CD4-positive, alpha-beta T cell treated with Interleukin-12 subunit alpha and Interleukin-12 subunit beta, for 1 hour (primary cell): ENCODE measurements at places on chromosomes 11 and 22.

DNA sequence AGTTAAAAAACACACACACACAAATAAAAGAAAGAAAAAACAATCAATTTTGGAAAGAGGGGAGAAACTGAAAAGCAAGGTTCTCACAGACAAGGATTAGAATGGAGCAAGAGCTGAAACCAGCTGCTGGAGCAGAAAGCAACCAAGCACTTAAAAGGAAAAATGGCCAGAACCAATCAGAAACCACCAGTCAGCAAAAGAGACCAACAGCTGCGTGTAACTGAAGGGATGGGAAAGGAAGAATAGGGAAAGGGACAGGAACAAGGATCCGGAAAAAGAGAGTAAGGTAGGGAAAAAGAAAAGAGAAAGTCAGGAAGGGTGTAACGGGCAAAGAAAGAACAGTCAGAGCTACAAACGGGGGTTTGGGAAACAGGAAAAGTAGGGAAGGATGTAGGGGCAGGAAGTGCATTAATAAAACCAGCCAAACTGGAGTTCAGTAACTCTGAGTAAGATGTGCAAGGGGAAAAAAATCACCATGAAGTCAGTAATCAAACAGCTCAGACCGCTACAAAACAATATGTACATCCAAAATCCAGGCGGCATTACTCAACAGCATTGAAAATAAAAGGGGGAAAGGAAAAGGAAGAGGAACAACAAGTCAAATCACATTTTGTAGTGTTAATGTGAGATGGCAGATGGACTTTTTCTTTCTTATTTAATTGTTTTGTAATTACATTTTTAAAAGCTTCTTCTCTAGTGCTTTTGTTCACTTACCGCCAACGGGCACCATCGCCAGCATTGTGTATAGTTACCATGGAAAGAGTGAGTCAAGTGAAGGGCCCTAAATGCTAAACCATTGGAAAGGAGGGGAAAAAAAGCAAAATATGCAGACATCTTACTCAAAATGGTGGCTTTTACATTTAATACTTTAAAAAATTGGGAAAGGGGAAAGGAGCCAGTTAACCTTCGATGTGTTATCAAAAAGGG lies 49.2 kb downstream of the APOL5 start:
- no peak for DNase-seq

DNA sequence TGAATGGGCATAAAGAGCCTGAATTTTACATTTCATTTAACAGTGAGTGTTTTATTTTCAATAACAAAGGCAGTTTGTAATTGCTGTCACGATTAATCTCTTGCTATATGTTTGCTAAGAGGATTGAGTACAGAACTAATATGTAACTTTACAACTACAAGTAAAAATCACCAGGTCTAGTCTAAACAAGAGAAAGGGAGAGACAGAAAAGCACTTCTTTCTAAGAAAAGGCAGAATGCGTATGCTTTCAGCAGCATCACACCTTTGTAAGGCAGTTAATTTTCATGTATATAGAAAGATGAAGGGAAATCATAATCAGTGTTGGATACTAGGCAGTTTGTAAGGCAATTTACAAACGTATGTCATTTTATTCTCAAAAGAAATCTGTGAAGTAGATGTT lies 169.8 kb downstream of the NELL1 start:
- DNase-seq: no peak

DNA sequence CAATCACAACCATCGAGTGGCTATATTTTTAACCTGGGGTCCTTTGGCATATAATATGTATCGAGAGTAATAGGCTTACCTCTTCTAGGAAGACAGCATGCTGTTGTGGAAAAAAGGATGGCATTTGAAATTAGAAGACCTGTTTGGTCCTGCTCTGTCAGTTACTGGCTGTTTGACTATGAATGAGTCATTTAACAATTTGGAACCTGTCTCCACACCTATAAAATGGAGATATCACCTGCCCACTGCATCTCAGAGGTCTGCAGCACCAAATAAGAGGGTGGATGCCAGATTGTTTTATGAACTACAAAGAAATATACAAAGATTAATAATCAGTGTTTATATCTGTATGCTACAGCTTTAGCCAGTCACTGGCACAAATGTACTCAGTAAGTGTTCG lies 60.8 kb downstream of the SLC25A17 start:
- DNase-seq: no peak

DNA sequence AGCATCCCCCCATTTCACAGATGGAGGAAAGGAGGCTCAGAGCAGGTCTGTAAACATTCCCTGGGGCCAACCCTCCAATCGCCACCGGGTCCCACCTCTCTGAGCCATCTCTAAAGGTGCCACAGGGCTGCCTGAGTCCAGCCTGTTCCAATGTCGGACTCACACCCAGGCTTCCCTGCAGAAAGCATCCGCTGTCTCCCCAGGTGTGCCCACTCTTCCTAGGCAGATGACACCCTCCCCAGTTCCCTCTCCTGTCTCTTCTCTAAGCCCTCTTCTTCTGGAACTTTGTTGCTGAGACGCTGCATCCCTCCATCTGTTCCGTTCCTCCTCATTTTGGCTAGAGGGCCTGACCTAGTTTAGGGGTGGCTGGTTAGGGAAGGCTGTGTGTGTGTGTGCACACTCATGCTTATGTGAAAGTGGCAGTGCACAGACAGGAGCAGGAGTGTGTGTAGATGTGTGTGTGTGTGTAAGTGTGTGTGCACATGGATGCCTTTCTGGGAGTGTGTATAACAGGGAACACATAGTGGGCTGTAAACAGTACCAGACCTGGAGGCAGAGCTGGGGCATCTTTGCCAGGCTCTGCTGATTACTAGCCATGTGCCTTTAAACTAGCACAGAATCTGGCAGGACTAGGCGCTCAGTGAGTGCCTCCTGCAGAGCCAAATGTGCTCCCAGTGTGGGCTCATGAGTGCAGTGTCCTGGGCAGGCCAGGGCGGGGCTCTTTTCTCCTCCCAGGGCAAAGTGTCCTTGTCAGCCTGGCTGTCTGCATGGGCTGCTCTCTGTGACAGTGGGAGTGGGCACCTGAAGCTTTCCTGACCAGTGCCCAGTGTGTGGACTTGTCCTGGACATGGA lies 77.3 kb upstream of the NECTIN1 start:
- no peak for DNase-seq

- DNase-seq: no peak
Observed at GRCh38 chr11:83170865-83171264, 13.9 kb downstream of the PCF11 start.

DNA sequence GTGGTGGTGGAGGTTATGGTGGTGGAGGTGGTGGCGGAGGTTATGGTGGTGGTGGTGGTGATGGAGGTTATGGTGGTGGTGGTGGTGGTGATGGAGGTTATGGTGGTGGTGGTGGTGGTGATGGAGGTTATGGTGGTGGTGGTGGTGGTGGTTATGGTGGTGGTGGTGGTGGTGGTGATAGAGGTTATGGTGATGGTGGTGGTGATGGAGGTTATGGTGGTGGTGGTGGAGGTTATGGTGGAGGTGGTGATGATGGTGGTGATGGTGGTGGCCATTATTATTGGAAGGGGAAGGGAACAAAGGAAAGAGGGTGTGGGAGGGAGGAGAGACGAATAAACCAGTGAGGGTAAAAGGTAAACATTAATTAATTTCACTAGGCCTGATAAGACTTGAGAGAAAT lies 53.5 kb upstream of the TCF20 start:
- no peak for DNase-seq

- DNase-seq: no peak
Observed at GRCh38 chr11:63462137-63462536, 28.8 kb downstream of the PLAAT5 start.

DNA sequence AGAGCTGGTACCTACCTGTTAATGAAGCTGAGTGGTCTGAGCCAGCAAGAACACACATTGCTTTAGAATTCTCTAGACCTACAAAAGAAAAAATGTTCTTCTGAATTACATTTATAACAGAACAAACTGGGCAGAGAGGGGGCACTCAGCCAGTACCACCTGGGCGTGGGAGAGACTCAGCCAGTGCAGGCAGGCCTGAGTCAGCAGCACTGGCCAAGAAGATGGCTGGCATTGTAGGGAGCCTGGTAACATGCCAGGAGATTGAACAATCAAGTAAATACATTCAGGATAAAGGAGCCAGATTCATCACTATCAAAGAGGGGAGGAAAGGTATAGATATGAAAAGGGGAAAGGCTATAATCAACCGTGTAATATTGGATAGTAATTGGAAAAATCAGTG lies 19.9 kb downstream of the SERGEF start:
- no peak for DNase-seq

DNA sequence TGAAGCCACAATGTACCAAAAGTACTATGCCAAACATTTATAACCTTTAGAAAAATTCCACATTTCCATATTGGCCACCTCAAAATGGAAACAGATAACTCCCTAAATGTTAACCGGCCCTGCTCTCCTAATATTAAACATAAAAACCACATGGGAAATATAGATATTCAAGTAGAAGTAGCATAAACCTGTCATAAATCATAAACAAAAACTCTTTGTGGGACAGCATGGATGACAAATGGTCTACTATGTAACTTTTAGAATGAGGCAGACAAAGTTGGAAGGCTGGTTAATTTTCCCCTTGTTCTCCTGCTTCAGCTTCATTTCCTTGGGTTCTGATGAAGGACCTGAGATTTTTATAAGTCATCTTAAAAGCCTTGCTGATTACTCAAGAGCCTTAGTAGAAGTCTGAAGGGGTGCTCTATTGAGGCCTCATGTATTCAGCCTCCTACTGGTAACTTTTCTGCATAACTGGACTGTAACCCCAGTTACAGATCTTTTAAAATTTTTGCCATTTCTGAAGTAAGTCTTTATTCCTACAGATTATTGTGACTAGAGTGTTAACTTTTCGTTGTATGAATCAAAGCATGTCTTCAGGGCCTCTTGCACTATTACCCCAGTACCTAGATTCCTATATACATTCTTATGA lies 116.4 kb downstream of the STIM1 start:
- no peak for DNase-seq

DNA sequence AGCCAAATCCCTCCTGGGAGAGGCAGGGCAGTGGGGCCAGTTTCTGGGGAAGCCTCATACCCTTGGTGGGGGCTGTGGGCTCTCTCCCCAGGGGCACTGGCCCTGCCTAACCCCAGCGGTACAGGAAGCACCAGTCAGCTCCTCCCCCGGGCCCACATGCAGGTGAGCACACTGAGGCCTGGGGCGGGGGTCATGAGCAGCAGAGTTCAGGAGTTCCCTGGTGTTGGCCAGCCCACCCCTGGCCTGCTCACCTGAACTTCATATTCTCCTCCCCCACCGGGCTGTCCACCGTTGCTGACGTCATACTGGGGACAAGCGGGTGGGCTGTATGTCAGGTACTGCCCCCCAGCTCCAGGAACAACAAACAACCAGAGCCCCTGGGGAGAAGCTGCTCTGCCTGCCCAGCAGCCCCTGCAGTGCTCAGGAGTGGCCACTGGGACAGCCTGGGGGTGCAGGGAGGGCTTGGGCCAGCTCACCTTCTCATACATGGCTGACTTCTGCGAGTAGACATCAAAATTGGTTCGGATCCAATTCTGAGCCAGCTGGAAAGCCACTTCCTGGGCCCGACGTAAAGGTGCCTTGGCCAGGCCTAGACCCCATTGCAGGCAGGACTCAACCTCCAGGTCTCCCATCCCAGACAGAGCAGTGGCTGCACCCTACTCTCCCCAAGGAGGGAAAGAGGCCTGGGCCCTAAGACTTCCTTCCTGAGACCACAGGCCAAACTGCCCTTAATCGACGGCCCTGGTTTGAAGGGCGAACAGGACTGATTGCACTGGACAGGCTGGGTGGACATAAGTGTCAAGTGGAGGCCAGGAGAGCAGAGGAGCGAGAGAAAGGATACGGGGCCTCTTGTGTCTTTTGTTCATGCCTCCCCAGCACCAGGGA lies 20.8 kb downstream of the TREH start:
- no peak for DNase-seq

- DNase-seq: no peak
Observed at GRCh38 chr11:1639102-1639620, 9.6 kb downstream of the KRTAP5-5 start.

- no peak for DNase-seq
Observed at GRCh38 chr22:45211435-45211834, 29.3 kb downstream of the KIAA0930 start.
